Tongue (tissue), 3 donors: ENCODE measurements at places on chromosomes 2 and 18. TPM values are rescaled to one million over a fixed set of nuclear protein-coding genes. Genes with fewer than 3 reads are reported as not detected.
A peak's percentile ranks its signal among the peaks of the same experiment; 100 is the strongest.

Gene BUB1
- 18.2 TPM for total RNA-seq

GRCh38 chr2:105052773-105053172 is 14.9 kb downstream of the MRPS9 start:
- peak; percentile 12 for DNase-seq

DNA sequence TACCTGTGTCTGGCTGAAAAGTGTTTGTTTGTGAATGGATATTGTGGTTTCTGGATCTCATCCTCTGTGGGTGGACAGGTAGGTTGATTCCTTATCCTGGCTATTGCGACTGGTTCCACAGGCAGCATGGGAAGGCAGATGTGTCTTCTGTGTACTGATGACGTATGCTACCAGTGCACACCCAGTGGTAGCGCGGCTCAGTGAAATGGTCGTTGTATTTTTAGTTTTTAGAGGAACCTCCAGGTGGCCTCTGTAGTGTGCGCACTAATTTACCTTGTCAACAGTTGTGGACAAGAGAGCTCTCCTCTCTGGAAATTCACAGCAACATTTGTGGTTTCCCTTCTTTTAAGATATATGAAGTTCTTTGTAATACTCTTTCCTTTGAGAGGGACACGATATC is 52.5 kb downstream of the CCDC74A start:
- DNase-seq: no peak

DNA sequence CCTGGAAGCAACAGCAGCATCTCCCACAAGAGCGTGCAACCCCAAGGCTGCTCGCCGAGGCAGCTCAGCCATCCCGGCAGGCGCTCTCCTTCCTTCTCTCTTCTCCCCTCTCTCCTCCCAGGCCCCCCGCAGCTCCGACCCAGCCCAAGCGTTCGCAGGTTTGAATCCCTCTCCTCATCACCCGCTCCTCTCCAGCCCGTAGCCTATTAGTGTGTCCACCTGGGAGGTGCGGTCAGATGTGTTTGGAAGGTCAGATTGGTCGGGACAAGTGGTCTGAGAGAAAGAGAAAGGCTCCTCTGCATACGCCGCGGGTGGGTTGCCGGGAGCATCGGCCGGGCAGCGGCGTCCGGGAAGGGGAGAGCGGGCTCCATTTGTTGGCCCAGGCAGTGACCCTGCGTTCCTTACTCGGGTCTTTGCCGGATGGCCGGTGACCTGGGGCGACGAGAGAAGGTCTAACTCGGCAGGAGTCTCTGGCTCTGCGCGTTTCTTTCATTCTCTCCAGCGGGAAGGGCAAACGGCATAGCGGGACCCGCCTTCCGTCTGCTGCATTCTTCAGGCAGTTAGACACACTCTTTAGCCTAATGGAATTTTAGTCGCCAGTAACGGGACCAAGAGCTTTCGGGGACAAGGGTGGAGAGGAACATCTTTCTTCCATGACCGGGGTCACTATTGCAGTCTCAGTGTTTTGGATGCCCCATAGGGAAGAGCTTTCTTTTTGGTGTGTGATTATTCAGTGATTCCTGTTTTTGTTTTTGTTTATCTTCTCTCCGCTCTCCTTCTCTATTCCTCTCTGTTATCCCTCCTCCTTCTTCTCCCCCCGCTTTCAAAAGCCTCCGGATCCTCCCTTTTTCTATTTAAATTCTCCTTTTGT is 1.1 kb upstream of the TMEFF2 start:
- DNase-seq: peak; percentile 54

- DNase-seq: peak; percentile 75
These were observed at the start of gene MGAT4A for GRCh38 chr2:98731041-98731893. Gene MGAT4A, minus strand, starts transcription at chr2:98731132. Its CDS starts 4,800 bp downstream, at chr2:98726332.

- peak; percentile 35 for DNase-seq
These were observed 20.9 kb upstream of the GPR45 start for GRCh38 chr2:105220604-105221003.

DNA sequence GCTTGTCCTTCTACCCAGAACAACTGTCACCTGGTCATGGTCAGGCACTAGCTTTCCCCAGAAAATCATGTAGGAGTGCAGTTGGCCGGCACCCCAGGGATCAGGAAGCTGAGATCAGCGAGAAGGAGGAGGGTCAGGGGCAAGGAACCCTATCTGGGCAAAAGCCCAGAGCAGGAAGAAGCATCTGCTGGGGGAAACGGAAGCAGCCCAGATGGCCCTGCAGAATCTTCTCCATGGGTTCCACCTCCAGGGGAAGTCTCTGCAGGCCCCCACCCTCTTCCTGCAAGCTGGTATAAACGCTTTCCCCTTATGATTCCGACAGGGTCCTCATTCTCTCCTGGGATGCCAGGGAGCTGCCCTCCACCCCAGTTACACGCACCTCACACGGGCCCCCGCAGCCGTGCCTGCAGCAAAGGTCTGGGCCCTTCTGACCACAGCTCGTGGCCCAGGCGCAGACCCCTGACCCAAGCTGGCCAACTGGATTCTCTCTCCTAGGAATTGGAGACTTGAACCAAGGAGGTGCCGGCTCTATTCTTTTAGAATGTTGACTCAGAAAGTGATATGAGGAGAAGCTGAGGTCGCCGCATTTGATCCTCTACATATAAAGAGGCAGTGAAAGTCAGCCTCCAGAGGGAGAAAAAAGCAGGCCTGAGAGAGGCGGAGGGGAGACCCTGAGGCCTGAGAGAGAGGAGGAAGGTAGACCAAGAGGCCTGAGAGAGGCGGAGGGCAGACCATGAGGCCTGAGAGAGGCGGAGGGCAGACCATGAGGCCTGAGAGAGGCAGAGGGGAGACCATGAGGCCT is 71.0 kb downstream of the STPG4 start:
- DNase-seq: no peak
